ENCODE measurements at places on chromosomes 7 and 10.
A peak's percentile ranks its signal among the peaks of the same experiment; 100 is the strongest.

DNA sequence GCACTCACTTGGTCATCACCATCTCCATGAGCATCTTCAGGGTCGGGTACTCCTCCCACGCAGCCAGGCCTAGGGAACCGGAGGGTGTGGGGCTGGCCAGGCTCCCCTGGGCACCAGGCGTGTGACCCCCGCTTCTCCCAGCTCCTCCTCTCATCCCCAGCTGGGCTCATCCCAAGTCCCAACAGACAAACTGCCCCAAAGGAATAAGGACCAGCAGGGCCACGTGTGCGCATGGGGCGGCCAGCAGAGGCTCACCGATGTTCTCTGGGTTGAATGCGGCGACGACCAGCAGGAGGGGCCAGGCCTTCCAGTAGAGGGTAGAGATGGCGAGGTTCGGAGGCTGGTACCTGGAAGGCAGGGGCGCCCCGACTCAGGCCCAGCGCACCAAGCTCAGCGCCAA is 14.9 kb downstream of the INTS1 start:
- no peak for DNase-seq

DNA sequence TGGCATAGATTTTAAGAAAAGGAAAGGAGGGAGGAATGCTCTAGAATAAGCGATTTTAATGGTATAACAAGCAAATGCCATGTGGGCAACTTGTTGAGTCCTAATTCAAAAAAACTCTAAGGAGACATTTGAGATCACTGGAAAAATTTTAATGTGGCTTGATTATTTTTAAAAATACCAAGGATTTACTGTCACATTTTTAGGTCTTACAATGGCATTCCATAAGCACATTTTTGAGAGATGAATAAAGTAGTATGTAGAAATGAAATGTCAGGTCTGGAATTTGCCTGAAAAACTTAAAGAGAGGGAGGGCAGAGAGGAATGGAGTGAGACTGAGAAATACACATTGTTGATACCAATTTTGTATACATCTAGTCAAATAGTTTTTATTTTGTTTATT is 20.3 kb downstream of the NCAPG2 start:
- no peak for DNase-seq

- no peak for DNase-seq
These were observed 283.6 kb upstream of the KLF6 start for GRCh38 chr10:4068629-4069028.

GRCh38 chr10:63456437-63457210 is 9.2 kb downstream of the JMJD1C start:
- no peak for DNase-seq

GRCh38 chr7:142328551-142328950 is 70.7 kb upstream of the PRSS58 start:
- no peak for DNase-seq

- peak; percentile 40 for DNase-seq
These were observed 673.0 kb upstream of the AUTS2 start for GRCh38 chr7:68925241-68925640.

DNA sequence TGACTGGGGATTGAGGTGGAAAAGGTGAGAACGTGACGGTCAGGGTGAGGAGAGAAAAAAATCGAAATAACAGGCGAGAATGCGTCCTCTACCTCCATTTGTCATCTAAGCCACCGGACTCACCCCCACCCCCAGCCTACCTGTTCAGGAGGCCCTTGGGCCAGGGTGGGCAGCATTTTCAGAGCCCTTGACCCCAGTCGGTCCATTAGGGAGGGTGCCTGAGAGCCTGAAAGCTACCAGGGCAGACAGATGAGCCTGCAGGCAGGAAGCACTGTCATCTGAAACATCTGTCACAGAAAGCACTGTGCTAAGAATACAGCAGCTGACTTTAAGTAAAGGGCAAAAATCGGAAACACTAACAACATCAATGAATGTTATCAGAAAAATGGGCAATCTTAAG is 47.0 kb downstream of the MAD1L1 start:
- DNase-seq = no peak

- no peak for DNase-seq
These were observed 441.9 kb upstream of the NPVF start for GRCh38 chr7:25669961-25670841.

GRCh38 chr10:90222372-90222771 is 521.0 kb downstream of the KIF20B start:
- DNase-seq = no peak

DNA sequence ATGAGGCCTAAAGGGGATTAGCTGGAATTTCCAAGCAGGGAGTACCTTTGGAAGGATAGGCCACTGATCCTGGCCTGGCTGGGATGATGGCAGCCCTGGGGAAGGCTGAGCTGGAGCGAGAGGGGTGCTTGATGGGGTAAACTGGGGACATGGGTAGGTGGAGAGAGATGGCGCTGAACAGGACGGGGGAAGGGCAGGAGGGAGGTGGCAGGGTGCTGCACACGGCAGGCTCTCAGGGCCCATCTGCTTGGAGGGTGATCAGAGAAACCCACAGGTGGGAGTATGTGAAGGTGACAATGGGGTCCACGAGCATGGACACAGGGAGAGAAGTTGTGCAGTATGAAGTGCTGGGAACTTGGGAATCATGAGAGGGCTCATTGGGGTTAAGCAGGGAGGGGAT is 10.3 kb downstream of the MAT1A start:
- DNase-seq = no peak

DNA sequence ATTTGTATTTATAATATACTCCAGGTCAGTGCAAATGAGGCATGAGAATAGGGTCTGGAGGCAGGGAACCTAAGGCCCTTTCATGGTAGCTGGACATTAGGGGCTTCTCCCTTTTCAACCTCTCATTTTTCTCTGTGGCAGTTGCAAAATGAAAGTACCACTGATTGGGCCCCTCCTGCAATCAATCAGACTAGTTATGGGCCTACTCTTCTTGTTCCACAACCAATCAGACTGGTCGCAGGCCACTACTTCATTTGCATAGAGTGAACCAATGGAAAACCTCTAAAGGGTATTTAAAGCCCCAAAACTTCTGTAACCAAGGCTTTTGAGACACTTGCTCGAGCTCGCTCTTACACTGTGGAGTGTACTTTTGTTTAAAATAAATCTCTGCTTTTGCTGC is 10.0 kb upstream of the PRPS1L1 start:
- DNase-seq = no peak

DNA sequence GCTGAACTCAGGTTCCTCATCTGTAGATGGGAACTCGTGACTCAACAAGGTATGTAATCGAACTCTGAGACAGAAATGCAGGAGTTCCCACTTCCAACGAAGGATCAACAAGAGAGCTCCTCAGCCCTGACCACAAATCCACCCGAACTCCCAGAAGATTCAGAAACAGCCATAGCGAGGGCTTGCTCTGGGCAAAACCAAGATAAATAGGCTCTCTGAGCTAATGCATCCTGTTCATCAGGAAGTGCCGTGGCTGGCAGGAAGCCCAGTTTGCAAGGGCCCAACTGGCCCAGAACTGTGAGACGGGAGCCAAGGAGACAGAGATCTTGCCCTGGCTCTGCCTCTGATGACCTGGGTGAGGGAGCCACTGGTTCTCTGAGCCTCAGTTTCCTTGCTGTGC is 141.7 kb upstream of the PFKP start:
- peak; percentile 59 for DNase-seq

GRCh38 chr10:124554085-124554858 is 92.6 kb downstream of the LHPP start:
- no peak for DNase-seq

DNA sequence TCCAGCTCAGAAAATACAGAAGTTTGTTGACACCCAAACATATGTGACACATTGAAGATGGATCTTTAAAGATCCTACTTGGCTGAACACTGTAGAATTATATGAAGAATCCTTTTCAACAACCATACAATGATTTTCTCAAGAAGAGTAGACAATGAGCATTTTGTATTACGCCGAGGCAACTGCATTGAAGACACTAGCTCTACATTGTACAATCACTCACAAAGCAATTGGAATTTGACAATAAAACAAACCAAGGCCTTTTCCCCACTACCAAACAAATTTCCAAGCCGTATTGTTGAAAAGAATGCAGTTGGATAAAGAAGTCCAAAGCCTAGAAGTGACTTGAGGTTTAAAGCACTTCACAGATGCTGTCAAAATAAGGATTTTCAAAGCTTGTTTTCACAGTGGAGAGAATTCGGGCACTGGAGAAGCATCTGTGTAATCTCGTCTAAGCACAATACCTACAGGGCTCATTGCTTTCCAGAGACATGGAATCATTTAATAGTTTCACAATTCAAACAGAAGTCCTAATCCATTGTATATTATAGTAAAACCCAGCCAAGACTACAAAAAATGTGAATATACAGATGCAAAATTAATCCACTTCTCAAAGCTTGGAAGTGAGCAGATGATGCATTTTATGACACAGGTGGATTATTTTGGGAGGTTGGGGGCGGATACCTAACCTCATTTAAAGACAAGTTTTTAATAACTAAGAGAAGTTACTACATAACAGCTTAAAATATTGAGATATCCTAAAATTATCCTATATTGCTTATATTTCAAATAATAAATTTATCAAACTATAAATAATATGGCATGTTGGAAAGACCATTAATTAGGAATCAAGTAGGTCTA is 78.6 kb downstream of the SORCS1 start:
- no peak for DNase-seq

GRCh38 chr10:110512461-110513187 is 14.9 kb downstream of the DUSP5 start:
- no peak for DNase-seq

DNA sequence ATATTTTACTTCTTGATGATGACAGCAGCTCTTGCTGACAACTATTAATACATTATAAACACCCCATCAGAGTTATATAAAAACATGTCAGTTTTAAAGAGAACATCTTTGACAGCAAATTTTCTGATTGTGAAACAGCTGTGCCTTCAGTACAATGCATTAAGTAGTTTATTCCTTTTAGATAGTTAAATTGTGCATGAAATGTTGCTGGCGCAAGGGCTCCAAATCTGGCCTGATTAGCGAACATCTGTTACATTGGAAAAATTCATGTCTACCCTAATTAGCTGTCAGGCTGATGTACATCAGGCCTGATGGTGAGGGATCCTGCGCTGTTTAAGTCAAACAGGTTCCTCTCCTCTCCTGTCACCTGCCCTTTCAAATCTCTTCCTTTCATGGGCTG is 171.9 kb upstream of the SP8 start:
- no peak for DNase-seq

DNA sequence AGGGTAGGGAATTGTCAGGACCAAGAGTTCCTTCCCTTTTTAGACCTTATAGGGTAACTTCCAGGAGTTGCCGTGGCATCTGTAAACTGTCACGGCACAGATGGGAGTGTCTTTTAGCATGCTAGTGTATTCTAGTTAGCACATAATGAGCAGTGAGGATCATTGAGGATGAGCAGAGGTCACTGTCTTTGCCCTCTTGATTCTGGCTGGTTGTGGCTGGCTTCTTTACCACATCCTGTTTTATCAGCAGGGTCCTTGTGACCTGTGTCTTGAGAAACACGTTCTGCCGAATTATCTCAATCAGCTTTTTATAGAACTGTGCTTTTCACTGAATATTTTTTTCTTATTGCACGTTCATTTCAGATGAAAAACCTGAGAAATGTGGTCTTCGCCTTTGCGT is 41.5 kb downstream of the MINPP1 start:
- DNase-seq = no peak

DNA sequence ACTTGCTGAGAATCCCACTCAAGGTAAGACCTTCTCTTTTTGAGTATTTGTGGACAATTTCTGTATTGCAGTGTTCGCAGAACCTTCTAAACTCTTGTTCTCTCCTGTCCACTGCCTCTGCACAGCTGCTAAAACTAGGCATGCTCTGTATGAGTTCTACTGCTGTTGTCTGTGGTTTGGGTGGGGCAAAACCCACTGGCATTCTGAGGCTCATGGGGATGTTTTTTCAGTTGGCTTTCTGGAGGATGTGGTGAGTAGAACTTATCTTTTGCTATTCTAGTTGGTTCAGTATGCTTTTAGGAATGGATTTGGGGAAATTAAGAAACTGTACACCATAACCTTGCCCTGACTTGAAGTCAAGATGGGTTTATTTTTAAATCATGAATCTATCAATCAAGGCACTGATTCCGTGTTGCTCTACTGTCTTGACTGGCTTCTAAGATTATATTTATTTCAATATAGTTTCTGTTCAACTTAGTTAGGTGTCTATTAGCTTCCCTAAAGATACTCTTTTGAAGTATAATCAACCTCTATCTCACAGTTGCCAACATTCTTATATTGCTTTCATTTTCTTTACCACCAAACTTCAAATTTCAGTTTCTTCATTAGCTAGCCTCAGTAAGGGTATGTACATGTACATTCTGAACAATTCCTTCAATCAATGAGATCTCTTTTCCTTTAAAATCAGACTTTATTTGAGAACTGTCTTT is 25.0 kb upstream of the C1GALT1 start:
- DNase-seq = no peak

DNA sequence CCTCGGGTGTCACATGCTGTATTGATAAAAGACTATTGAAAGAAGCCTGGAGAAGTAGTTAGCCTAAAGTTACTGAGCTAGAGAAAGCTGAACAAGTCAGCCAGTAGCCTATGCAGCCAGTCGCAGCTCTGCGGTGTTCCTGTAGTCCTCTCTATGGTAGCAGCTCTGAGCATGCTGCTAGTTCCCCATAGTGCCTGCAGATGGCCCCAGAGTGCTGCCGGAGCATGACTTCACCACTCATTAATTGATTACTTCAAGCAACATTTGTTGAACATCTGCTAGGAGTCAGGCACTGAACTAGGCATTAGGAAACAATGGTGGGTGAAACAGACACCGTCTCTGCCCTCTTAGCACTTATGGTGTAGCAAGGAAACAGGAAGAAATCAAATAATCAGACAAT is 422.7 kb downstream of the SORCS3 start:
- DNase-seq = peak; percentile 31

- no peak for DNase-seq
These were observed 31.4 kb upstream of the ENO4 start for GRCh38 chr10:116817780-116818343.

DNA sequence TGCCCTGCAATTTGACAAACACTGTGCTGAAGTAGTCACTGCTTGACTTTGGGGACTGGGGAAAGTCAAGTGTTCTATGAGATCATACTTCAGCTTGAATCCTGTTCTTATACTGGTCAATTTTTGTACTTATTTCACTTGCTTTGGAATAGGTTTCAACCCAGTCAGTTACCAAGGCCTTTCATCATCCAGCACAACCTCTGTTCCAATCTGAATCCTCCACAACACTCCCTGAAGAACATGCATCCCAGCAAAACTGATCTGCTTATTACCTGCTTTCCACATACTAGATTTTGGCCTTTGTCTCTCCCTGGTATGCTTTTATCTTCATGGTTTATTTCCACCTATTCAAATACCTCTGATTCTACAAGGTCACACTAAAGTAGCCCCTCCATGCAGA is 29.5 kb downstream of the DPY19L1 start:
- no peak for DNase-seq

GRCh38 chr10:70459061-70459773 is 17.7 kb upstream of the NODAL start:
- DNase-seq = no peak

DNA sequence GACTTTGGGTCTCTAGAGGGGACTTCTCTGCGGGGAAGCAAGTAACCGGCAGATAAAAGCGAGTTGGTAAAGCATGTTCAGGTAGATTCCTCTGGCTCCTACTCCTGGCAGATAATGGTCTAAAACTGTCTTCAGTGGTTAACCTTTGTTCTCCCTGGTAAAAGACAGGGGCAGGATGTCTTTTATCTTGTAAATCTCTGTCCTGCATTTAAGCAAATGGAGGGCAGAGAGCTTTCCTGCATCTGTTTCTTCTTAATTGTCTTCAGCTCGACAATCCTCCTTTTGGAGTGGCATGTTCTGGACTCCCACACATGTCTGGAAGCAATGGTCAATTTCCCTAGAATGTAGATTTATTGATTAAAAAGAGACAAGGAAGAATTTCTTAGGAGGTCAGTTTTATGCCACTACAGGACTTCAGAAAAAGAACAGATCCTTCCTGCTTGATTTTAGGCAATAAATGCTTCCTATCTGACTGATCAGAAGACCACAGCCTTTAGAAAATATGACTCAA is 16.6 kb downstream of the C7orf33 start:
- DNase-seq = no peak

Measured in RPMI8226 (cell line).